ENCODE measurements at places on chromosomes 2 and 18.

GRCh38 chr2:69914950-69915945 is at the start of gene MXD1:
TSS of gene MXD1 (plus strand) at chr2:69915109. CDS start at chr2:69915331, 222 bp downstream.
- peak; percentile 73 for DNase-seq

DNA sequence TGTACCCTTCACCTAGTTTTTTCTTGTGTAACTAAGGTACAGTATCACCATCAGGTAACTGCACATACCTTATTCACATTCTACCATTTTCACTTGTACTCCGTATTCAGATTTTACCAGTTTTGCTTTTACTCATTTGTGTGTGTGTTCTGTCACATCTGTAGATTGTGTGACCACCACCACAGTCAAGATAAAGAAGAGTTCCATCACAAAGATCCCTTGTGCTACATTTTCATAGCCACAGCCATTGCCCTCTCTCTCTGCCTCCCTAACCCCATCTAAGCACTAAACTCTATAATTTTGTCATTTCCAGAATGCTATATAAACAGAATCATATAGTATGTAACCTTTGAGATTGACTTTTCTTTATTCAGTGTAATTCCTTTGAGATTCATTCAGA is 23.5 kb downstream of the DIS3L2 start:
- DNase-seq, result no peak

- DNase-seq, result peak; percentile 93
Observed at GRCh38 chr2:233867993-233868532, at the start of gene MSL3B. TSS of gene MSL3B (minus strand) at chr2:233868386.

- DNase-seq, result peak; percentile 90
Observed at GRCh38 chr2:1613731-1614354, 130.5 kb downstream of the PXDN start.

- peak; percentile 74 for DNase-seq
Observed at GRCh38 chr2:200380833-200381542, 74.5 kb downstream of the SPATS2L start.

- no peak for DNase-seq
Observed at GRCh38 chr18:74994502-74995418, 214.2 kb downstream of the PTGR3 start.

- DNase-seq, result peak; percentile 9
Observed at GRCh38 chr2:240614391-240614790, 10.9 kb upstream of the GPR35 start.

DNA sequence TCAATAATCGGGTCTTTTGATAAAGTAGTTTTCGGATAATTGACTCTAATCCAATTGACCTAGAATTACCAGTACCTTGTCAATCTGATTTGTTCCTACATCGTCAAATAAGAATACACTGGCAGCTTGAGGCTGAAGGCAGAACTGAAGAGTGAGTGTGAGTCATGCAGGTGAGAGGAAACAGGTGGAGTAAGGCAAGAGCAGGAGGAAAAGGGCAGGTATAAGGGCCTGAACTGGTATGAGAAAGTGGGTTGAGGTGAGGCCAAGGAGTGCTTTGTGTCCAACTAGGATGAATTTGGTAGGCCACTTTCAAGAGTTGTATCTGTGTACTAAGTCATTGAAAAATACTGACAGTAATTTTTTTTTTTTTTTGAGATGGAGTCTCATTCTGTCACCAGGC is 186.0 kb downstream of the ZNF385B start:
- DNase-seq, result no peak

GRCh38 chr2:146814971-146815370 is 1029.9 kb upstream of the ACVR2A start:
- no peak for DNase-seq

All from osteoblast (primary cell).